ENCODE measurements at places on chromosomes 16 and 17. TPM values are rescaled to one million over a fixed set of nuclear protein-coding genes. Genes with fewer than 3 reads are reported as not detected.
A peak's percentile ranks its signal among the peaks of the same experiment; 100 is the strongest.

TM4SF5 gene
- total RNA-seq: not detected

KRTAP9-2 gene
- not detected for total RNA-seq

FSCN2 gene
- 0.46 TPM for total RNA-seq

CD300LB gene
- total RNA-seq: not detected

PITPNM3 gene
- total RNA-seq: 0.50 TPM

HOXB5 gene
- not detected for total RNA-seq

NAGS gene
- 0.74 TPM for total RNA-seq

C17orf107 gene
- total RNA-seq: 2.2 TPM

GRCh38 chr16:85765211-85765610 lies 14.3 kb upstream of the C16orf74 start:
- no peak overlapping the region for H3K27ac ChIP-seq
- DNase-seq: no peak
- no peaks in the 10 kb centered on the region for H3K36me3 ChIP-seq
- H3K27me3 ChIP-seq: no peaks in the 10 kb centered on the region

DNA sequence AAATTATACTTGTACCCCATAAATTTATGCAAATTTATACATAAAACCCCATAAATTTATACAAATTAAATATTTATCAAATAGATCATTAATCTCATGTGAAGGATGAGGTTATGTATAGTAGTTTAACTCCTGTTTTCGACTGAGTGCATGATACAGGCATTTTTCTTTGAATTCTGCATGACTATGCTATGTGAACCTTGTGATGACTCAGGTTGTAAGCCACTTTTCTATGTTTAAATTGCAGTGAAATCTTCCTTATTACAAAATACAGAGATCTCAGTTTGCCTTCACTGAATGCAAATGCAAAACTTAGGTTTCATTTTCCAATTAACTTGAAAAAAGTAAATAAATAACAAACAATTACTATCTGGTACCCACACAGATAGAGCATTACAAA lies 843.7 kb downstream of the CDH11 start:
- no peaks in the 10 kb centered on the region for H3K36me3 ChIP-seq
- H3K4me1 ChIP-seq: no peaks in the 10 kb centered on the region
- H3K4me3 ChIP-seq: no peak overlapping the region
- no peaks in the 10 kb centered on the region for H3K27me3 ChIP-seq
- H3K27ac ChIP-seq: no peak overlapping the region
- DNase-seq: no peak

GRCh38 chr17:42639525-42640113 lies 19.5 kb upstream of the TUBG2 start:
- no peaks in the 10 kb centered on the region for H3K4me1 ChIP-seq
- no peak overlapping the region for H3K4me3 ChIP-seq
- DNase-seq: no peak
- no peak overlapping the region for H3K27ac ChIP-seq
- no peaks in the 10 kb centered on the region for H3K36me3 ChIP-seq

DNA sequence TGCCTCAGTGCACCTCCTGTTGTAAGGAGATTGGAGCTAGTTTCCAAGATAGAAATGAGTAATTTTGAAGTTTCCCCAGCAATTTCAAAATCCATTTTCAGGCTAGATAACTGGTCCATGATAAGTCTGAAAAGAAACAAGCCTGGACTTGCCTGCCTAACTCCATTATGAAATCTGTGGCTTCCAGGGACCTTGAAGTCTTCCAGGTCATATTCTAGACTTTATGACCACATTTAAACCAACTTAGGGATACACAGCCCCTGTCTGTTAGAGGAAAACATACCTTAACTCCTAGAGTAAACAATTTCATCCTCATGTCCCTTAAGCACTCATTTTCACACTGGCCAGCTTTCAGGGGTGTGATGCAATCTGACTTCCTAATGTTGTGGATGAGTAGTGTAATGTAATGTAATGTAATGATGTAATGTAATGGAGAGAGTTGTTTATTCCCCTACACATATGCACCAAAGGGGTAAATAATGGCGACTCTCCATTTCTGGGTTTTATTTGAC lies 96.7 kb upstream of the FAM20A start:
- no peaks in the 10 kb centered on the region for H3K4me1 ChIP-seq

- H3K4me1 ChIP-seq: peaks cover 71% of the 10 kb centered on the region
- no peaks in the 10 kb centered on the region for H3K27me3 ChIP-seq
- DNase-seq: peak; percentile 48
- H3K27ac ChIP-seq: peak overlapping the region; percentile 12
Measured at GRCh38 chr17:57599271-57600045, 145.6 kb downstream of the CCDC182 start.

DNA sequence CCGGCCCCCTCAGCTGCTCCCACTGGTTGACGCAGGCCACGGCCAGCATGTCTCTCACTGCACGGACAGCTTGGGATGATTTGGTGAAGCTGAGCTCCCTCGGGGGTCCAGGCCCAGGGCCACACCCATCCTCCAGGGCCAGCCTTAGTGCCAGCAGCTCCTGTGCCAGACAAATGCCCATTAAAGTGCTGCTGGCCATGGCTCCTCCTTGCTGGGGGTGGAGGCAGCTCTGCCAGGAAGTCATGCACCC lies 2.5 kb downstream of the TRIM47 start:
- H3K4me3 ChIP-seq: peak overlapping the region; percentile 61
- peaks cover 41% of the 10 kb centered on the region for H3K4me1 ChIP-seq
- H3K27ac ChIP-seq: no peak overlapping the region
- no peaks in the 10 kb centered on the region for H3K36me3 ChIP-seq

DNA sequence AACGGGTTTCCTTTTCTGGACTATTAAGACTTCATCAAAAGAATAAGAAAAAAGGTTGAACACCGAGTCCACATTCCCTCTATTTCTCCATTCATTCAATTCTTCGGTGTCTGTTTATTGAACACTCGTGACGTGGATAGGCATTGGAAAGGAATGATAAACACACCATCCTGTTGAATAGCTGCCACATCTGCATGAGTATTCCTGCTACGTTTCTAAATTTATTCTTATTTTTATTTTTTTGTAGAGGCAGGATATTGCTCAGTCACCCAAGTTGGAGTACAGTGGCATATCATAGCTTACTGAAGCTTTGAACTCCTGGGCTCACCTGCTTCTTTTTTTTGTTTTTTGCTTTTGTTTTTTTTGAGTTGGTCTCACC lies 80.8 kb upstream of the CIBAR2 start:
- no peaks in the 10 kb centered on the region for H3K4me1 ChIP-seq
- H3K27ac ChIP-seq: no peak overlapping the region
- no peaks in the 10 kb centered on the region for H3K36me3 ChIP-seq
- no peak for DNase-seq
- no peak overlapping the region for H3K4me3 ChIP-seq
- H3K27me3 ChIP-seq: no peaks in the 10 kb centered on the region

- peaks cover 9% of the 10 kb centered on the region for H3K27me3 ChIP-seq
- H3K27ac ChIP-seq: no peak overlapping the region
- no peak overlapping the region for H3K4me3 ChIP-seq
Measured at GRCh38 chr16:67431775-67432505, 1.0 kb downstream of the HSD11B2 start.

DNA sequence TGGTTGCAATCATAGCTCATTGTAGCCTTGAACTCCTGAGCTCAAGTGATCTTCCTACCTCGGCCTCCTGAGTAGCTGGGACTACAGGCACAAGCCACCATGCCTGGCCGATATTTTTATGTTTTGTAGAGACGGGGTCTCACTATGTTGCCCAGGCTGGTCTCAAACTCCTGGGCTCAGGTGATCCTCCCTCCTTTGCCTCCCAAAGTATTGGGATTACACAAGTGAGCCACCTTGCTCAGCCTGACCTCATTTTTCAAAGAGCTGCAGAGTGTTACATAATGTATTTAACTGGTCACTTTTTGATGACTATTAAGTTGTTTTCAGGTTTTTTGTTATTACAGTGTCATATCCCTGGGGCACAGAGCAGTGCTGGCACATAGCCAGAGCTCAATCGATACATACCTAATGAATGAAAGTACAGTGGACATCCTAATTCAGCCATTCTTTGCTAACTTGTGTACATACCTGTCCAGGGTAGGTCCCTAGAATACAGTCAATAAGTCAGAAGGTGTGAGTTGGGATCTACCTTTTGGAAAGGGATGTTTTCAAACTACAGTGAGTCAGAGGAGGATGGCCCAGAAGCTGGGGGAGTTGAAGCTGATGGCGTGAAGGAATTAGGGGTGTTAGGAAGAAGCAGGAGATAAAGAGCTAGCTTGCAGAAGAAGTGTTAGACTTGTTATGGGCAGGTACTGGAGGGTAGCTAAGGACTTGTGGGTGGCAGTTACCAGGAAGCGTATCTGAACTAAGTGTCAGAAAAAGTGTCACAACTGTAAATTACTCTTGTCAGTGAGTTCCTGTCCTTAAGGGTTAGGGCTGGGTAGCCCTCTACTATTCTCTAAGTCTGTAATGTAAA lies 20.1 kb upstream of the CYLD start:
- H3K36me3 ChIP-seq: no peaks in the 10 kb centered on the region
- no peak overlapping the region for H3K4me3 ChIP-seq
- peak overlapping the region; percentile 27 for H3K27ac ChIP-seq
- H3K4me1 ChIP-seq: peaks cover 29% of the 10 kb centered on the region
- DNase-seq: no peak

DNA sequence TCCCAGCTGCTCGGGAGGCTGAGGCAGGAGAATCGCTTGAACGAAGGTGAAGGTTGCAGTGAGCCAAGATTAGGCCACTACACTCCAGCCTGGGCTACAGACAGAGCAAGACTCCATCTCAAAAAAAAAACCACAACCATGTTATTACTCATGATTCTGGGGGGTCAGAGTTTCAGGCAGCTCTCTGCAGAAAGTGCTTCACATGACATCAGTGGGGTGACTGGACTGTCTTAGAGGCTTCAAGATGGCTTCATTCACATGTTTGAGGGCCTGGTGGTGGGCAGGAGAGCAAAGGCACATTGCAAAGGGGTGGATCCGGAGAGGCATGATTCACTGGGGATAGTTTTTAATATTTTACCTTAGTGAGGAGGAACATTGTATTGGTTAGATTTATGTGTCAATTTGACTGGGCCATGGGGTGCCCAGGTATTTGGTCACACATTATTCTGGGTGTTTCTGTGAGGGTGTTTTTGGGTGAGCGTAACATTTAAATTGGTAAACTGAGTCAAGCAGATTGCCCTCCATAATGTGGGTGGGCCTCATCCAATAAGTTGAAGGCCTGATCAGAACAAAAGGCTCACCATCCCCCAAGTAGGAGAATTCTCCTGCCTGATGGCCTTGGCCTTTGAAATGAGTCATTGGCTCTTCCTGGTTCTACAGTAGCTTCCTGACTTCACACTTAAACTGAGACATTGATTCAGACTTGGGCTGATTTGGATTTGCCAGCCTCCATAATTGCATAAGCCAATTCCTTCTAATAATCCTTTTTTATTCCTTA lies 109.8 kb downstream of the GOSR1 start:
- no peaks in the 10 kb centered on the region for H3K4me1 ChIP-seq
- no peaks in the 10 kb centered on the region for H3K36me3 ChIP-seq
- H3K4me3 ChIP-seq: no peak overlapping the region
- H3K27ac ChIP-seq: no peak overlapping the region

- no peaks in the 10 kb centered on the region for H3K27me3 ChIP-seq
- H3K4me3 ChIP-seq: peak overlapping the region; percentile 21
- no peaks in the 10 kb centered on the region for H3K36me3 ChIP-seq
- DNase-seq: peak; percentile 21
Measured at GRCh38 chr16:75319513-75320411, 68.3 kb upstream of the BCAR1 start.

DNA sequence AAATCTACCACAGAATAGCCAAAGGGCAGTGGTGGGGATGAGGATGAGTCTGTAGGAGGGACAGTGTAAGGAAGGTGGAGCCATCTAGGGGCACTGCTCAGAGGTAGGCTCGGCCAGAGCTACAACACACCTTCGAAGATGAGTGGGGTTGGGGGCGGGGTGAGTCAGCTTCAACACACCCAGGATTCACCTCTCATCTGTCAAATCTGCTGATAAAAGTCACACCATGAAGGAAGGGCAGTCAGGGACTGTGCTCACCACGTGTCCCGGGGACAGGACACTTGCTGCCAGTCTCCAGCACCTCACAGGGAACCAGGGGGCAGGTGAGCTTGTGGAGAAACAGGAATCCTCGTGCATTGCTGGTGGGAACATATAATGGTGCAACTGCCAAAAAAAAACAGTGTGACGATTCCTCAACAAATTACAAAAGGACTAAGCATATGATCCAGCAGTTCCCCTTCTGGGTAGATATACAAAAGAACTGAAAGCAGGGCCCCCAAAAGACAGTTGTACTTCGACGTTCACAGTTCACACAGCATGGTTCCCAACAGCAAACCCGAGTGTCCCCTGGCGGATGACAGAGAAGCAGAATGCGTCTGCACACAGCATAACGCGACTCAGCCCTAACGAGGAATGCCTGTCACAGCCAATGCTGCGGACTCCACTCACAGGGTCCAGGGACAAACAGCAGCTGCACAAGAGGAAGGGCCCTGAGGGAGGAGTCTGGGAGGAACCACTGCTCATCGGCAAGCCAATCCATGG lies 133.1 kb downstream of the ANKRD11 start:
- no peak for DNase-seq
- peaks cover 85% of the 10 kb centered on the region for H3K4me1 ChIP-seq
- no peaks in the 10 kb centered on the region for H3K36me3 ChIP-seq

DNA sequence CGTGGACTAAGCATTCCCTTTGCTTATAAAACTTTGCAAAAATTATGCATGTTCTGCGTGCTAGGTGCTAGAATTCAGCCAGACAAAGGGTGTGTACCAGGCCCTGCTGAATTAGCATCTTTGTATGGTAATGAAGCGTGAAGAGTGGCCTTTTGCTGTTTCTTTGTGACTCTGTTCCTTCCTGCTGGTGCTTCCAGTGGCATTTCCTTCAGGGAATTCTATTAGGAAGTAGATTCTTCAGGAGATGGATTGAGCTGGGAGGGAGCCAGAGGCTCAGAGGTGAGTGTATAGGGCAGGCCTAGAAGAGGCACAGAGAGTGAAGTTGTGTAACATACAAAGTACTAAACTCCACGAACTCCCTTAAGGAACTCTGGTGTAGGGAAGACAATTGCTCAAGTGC lies 73.9 kb upstream of the ASIC2 start:
- H3K36me3 ChIP-seq: no peaks in the 10 kb centered on the region
- DNase-seq: no peak
- H3K4me1 ChIP-seq: no peaks in the 10 kb centered on the region

- no peaks in the 10 kb centered on the region for H3K27me3 ChIP-seq
- no peaks in the 10 kb centered on the region for H3K4me1 ChIP-seq
- H3K36me3 ChIP-seq: no peaks in the 10 kb centered on the region
- H3K4me3 ChIP-seq: no peak overlapping the region
- no peak for DNase-seq
Measured at GRCh38 chr16:57760357-57761160, 25.0 kb downstream of the KATNB1 start.

GRCh38 chr16:3070608-3071111 lies 5.2 kb downstream of the IL32 start:
- H3K27me3 ChIP-seq: no peaks in the 10 kb centered on the region
- H3K36me3 ChIP-seq: peaks cover 19% of the 10 kb centered on the region
- H3K27ac ChIP-seq: no peak overlapping the region
- peaks cover 79% of the 10 kb centered on the region for H3K4me1 ChIP-seq
- no peak for DNase-seq
- no peak overlapping the region for H3K4me3 ChIP-seq
